Uterus (tissue), 4 donors: ENCODE measurements at places on chromosomes 7 and 10.

- no peak for DNase-seq
These were observed 107.9 kb upstream of the PPIF start for GRCh38 chr10:79239275-79239779.

DNA sequence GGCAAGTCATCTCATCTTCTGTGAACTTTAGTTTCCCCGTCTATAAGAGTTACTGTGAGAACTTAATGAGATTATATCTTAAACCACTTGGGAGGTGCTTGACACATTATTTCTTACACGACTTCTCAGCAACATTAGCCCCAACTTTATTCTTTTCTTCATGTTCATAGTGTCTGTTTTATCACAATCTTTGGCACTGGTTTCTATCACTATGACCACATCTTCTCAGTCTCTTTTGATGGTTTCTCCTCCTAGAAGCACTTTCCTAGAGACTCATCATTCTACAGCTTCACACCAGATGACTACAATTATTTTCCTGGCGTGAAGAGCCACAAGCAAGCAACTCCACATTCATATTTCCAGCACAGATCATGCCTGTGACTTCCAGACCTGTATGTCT lies 26.5 kb upstream of the BET1 start:
- no peak for DNase-seq

DNA sequence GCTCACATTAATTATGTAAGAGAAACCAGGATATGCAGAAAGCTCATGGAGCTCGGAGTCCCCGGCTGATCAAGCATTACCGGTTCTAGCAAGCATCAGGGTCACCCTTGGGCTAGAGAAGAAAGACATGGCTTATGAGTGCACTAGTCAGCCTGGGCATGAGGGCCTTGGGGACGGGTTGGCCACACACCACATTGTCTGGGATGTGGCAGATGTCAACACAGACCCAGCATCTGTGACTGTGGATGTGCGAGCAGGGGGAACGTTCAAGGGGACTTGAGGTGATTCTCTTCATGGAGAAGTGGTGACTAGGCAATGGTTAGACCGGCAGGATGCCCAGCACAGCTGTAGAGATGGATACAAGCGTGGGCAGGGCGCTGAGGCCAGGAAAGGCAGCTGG lies 13.7 kb downstream of the ZMIZ2 start:
- DNase-seq = no peak

DNA sequence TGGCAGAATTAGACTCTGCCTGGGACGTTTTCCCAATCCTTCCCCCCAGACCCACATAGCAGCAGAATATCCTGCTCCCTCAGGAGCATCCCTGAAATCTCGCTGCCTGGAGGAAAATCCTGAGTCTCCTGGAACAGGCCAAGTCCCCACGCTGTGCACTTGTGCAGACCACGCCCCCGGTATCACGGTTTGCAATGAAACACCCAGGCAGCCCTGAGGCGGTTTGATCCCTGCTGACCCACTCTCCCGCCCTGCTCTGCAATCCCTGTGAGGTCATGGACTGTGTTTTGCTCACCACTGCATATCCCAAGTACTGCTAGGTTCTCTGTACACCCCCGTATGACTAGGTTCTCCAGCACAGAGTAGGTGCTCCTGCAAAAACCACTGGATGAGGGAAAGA lies 411.8 kb upstream of the MGMT start:
- no peak for DNase-seq

GRCh38 chr7:18566829-18567228 lies 71.3 kb downstream of the HDAC9 start:
- DNase-seq = no peak

GRCh38 chr7:22049766-22050500 lies 104.2 kb upstream of the CDCA7L start:
- DNase-seq = no peak

DNA sequence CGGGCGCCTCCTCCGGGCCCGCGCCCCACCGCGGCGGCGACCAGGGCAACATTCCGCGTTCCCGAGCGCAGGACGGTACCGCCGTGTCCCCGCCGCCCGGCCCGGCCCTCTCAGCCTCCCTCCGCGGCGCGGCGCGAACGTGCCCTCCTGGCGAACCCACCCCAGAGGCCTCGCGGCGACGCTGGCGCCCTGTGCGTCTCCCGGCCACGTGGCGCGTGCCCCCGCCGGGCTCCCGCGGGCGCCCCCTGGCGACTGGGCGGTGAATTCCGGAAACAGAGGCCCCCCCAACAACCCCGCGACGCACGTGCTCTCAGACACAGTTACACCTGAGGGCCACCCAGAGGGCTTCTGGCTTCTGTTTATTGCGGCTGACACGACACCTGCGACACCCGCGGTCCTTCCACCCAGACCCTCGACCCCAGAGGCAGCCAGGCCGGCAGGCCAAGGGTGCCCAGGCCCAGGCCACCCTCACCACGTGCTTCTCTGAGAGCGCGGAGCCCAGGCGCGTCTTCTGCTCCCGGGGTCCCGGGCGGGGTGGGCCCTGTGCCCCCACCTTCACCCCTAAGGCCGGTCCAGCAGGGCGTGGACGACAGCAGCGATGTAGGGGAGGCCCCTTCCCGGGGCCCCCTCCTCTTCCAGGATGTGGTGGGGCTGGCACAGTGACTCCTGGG lies at the start of gene SAP25:
Gene SAP25, minus strand, starts transcription at position 210 of the 671 bp plus-strand sequence. Its CDS starts 158 bp downstream, at position 52.
- DNase-seq = no peak

- DNase-seq = no peak
These were observed 1.8 kb downstream of the PNLIPRP3 start for GRCh38 chr10:116429288-116429977.
